Epithelial cell of proximal tubule (primary cell): ENCODE measurements at places on chromosomes 12 and 14.

DNA sequence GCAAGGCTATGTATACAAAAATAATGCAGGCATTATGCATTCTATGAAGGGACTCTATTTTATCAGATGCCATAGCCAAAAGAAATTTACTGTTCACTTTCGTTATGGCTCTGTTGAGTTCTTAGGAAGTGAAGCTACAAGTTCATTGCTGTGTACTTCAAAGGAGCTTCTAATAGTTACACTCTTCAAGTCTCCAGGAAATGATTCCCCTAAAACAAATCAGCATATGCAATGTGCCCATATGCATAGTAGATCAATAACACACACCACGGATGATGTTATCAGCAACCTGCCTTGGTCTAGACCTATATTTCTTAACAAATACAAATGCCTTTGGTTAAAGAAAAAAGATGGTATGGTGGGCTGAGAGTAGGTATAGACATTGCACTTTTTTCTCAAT lies 83.4 kb downstream of the AKAP6 start:
- DNase-seq, result no peak

DNA sequence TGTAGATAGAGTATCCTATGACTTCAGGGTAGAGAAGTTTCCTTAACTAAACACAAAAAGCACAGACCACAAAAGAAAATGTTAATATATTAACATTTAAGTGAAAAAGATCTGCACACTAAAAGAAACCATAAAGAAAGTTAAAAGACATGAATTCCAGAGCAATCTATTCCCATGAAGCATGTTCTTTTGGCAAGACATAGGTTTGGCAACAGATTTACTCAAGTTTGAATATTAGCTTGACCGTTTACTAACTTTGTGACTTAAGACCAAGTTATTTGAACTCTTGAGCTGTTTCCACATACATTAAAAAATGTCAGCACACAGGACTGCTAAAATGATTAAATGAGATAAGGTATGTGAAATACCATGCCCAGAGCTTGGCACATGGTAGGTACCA lies 35.7 kb upstream of the GZMB start:
- no peak for DNase-seq

GRCh38 chr14:68477461-68478085 lies 315.3 kb downstream of the ZFP36L1 start:
- no peak for DNase-seq

GRCh38 chr14:68146818-68147217 lies 327.2 kb downstream of the RAD51B start:
- peak; percentile 95 for DNase-seq

DNA sequence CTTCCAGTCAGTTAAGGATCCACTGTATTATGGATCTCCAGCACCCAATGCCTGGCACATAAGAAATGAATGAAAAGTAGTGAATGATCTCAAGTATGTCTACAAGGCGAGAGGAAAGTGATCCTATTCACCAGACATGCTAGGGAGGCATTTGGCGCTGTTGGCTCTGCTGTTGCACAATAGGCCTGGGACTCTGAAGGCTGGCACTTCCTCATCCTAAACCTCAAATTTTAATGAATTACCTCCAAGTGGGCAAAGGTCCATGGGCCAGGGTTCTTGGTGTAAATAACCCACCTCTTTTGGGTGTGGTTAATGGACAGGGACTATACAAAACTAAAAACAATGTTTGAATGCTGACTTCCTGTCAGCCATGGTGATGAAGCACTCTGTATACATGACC lies 173.4 kb upstream of the PZP start:
- no peak for DNase-seq

DNA sequence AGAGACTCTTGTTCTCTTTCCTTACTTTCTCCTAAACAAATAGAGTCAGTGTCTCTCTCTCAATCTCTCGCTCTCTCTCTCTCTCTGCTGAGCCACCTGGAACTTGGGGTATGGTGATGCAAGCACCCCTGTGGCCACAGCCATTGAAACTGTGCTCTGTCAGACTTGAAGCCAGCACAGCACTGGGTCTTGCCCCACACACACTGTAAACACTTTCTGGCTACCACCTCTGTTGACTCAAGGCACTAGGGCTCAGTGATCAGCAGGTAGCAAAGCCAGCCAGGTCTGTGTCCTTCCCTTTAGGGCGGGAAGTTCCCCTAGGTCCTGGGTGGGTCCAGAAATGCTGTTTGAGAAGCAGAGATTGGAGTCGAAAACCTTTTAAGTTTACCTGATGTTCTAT lies 125.9 kb upstream of the GARIN6 start:
- no peak for DNase-seq

DNA sequence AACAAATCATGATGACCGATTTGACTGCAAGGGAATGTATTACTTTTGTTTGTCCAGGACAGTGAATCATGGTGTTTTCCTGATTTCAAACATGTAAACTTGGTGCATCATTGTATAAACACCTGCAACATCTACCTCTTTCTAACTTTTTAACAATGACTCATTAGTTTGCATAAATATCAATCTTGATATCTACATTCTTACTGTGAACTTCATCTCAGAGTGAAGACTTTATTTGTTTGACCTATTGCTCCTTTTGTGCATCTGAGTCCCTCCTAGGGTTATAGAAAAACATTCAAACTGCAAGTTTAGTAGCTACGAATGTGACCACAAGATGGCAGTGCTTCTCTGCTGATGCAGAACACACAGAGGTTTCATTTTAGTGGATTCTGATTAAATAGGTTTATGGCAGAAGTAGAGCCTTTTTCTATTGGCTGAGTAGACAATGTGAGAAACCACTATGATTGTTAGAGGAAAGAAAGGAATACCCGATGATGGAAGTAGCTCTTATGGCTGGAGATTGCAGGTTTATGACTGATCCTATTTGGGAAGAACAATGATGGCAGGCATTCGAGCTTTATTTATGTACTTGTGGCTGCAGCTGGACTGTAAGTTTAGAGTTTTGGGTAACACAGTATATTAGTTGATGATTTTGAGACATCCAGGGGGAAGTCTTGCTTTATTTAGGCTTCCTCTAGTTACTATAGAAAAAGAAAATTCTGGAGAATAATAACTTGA lies 244.2 kb upstream of the OR4E1 start:
- DNase-seq, result peak; percentile 46

DNA sequence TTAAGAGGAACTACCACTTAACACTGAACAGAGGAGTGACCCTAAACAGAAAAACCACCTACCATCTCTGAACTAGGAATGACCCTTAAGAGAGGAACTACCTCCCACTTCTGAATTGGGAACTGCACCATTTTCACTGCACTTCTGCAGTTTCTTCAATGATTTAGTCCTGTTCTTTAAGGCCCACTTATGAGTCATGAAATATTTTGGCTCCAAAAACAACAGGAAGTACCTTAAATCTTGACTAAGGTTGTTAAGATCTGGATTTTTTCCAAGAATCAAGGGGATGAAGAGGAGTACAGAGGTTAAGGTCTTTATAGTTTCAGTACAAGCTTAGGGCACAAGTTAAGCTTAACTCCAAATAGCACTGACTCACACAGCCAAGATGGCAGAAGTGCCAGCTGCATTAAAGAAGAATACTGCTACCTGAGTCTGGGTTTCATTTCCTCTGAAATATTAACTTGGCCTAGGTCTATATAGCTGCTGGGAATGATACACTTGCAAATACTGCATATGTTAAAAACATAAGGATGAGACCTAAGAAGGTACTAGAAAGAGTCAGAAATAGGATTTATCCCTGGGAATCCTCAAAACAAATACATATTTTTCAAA lies 4.2 kb downstream of the NPC2 start:
- no peak for DNase-seq

DNA sequence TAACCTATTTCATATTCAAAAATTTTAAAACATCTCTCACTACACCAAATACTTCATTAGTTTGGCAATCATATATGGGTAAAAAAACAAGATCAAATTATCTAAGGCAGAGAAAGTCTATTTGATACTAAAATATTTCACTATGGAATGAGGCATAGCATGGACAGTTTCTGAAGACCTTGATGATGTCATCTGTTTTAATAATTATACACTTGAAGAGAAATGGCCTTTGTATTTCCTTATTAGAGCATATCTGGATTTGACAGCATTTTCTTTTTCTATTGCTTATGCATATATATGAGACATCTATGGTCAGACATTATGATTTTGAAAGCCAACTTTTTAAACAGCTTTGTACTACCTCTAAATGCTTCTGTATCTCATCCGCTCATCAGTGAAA lies 88.6 kb downstream of the DDHD1 start:
- DNase-seq, result no peak

GRCh38 chr14:99596071-99596627 lies 7.9 kb downstream of the CCDC85C start:
- DNase-seq, result no peak

DNA sequence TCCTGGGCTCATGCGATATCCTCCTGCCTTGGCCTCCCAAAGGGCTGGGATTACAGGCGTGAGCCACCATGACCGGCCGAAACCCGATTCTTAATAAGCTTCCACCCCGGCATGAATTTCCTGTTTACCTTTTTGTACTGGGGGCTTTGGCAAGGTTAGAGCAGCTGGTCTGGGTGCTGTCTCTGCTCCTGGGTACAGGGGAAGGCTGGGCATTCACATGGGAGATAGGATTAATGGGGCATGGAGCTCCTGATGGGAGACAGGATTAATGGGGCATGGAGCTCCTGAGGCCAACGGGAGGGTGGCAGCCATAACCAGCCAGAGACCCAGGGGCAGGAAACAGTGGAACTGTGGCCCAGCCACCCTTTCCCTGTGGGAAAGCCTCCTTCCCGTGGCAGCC lies 69.5 kb upstream of the DICER1 start:
- DNase-seq, result no peak

- DNase-seq, result no peak
Observed at GRCh38 chr14:71121711-71122110, 214.5 kb downstream of the PCNX1 start.

- no peak for DNase-seq
Observed at GRCh38 chr12:122363782-122364181, 58.7 kb downstream of the CLIP1 start.

DNA sequence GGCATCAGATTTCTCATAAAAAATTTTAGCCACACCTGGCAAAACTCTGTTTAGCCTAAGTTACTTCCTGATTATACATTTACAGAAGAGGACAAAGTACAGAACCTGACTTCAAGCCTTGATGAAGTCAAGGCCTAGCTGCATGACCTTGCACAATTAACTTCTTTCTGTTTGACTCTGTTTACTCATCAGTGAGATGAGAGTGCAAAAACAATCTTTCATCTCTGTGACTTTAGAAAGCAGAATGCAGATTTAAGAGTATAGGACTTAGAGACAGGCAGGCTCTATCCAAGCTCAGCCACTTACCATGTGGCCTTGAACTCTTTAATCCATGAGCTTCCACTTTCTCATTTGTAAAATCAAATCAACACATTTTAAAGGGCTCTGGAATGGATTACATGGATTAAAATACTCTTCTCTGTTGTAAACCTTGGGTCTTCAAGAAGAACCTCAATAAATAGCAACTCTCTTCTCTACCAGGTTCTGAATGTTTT lies 1178.9 kb downstream of the FLRT2 start:
- no peak for DNase-seq

DNA sequence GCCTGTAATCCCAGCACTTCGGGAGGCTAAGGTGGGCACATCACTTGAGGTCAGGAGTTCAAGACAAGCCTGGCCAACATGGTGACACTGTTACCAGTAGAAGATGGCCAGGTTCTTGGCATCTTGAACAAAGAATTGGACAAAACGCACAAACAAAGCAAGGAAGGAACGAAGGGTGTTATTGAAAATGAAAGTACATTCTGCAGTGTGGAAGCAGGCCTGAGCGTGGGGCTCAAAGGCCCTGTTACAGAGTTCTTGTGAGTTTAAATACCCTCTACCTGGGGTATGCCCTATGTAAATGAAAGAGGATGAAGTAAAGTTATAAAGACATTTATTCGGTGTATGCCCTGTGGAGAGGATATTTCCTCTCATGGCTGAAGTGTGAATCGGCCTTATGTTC lies 20.8 kb upstream of the CDK17 start:
- no peak for DNase-seq

DNA sequence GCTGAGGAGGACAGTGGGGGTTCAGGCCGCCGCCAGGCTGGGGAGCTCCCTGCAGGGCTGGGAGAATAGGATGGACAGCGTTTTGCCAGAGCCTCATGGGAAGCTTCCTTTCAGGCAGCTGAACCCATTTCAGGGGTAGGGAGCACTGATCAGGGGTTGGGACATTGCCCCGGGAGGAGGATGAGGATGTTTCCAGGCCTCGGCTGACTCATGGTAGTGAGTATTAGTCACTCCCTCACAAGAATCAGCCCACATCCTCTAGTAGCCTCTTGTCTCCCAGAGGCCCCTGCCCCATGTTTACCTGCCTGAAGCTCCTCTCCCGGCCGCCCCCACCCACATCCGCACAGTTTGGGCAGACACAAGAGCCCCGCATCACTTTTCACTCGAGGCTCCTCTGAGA lies 89.8 kb downstream of the ZFP36L1 start:
- DNase-seq, result no peak
